ENCODE measurements at places on chromosomes 4 and X. TPM values are rescaled to one million over a fixed set of nuclear protein-coding genes. Genes with fewer than 3 reads are reported as not detected.

The CXXC4 gene
- polyA plus RNA-seq: 13.5 TPM

The GAGE13 gene
- not detected for polyA plus RNA-seq

DNA sequence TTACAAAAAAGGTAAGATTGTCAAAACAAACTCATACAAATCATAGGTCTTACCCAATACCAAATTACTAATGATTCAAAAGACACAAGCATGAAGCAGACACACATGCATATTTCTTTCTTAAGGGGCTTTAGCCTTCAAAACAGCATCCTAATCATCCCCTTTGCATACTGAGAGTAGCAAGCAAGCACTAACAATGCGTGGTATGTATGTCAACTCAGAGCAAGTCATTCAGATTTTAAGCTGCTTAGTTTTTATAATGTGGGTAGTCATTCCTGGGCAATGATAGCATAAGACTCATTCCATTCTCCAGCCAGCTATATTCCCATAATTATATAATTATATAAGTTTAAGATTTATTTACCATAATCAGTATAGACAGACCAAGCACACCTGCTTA, 219.6 kb downstream of the DKK2 start:
- no peak for DNase-seq

DNA sequence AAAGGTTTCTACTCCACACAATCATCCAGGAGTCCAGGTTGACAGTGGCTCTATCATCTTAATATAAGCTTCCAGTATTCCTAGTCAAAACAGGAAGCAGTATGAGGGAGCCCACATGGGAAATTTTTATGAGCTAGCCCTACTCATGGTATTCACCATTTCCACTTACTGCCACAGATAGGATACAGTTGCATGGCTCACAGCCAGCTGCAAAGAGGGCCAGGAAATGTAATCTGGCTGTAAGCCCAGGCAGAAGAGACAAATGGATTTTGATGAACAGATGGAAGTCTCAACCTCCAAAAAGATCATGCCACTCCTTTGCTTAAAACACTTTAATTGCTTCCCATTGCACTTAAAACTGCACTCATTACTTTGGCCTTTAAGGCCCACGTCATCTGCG, 150.6 kb downstream of the ADAMTS3 start:
- DNase-seq: peak; percentile 3

GRCh38 chr4:25356068-25356467, 21.0 kb upstream of the ANAPC4 start:
- no peak for DNase-seq

GRCh38 chr4:119939071-119939995, 127.3 kb downstream of the MAD2L1 start:
- DNase-seq: no peak

- peak; percentile 35 for DNase-seq
Measured at GRCh38 chr4:38279650-38280322, 319.6 kb downstream of the PTTG2 start.

- DNase-seq: no peak
Measured at GRCh38 chr4:70518716-70519115, 347 bp downstream of the AMTN start.

- no peak for DNase-seq
Measured at GRCh38 chrX:40166582-40166981, 68.8 kb upstream of the BCOR start.

GRCh38 chr4:39642885-39643552, 4.4 kb upstream of the SMIM14 start:
- DNase-seq: no peak

The THAP9 gene
- polyA plus RNA-seq: 13.3 TPM

The PNMA3 gene
- polyA plus RNA-seq: 33.8 TPM

- no peak for DNase-seq
Measured at GRCh38 chr4:104901438-104901837, 245.2 kb upstream of the TET2 start.

- DNase-seq: no peak
Measured at GRCh38 chrX:10243106-10243505, 86.3 kb downstream of the CLCN4 start.

GRCh38 chr4:66974665-66975064, 570.6 kb downstream of the CENPC start:
- DNase-seq: no peak

- no peak for DNase-seq
Measured at GRCh38 chr4:155371432-155372043, 5.2 kb downstream of the MAP9 start.

- DNase-seq: no peak
Measured at GRCh38 chr4:168623011-168623410, 126.2 kb downstream of the PALLD start.

DNA sequence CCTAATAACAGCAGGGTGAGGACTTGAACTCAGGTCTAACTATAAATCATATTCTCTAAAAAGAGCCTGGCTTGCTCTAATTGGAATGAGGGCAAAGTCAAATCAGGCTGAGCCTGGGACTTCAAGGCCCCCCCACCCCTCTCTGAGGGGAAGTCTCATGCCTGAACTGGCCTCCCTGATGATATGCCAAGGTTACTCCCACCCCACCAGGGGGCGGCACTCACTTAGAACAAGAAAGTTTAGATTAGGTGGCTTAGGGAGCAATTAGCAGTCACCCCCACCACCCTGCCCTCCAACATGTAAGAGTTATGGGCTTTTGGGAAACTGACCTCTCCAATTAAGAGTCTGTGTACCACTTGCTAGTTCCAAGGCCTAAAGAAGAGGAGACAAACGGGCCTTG, 2.7 kb downstream of the FOXO4 start:
- no peak for DNase-seq

DNA sequence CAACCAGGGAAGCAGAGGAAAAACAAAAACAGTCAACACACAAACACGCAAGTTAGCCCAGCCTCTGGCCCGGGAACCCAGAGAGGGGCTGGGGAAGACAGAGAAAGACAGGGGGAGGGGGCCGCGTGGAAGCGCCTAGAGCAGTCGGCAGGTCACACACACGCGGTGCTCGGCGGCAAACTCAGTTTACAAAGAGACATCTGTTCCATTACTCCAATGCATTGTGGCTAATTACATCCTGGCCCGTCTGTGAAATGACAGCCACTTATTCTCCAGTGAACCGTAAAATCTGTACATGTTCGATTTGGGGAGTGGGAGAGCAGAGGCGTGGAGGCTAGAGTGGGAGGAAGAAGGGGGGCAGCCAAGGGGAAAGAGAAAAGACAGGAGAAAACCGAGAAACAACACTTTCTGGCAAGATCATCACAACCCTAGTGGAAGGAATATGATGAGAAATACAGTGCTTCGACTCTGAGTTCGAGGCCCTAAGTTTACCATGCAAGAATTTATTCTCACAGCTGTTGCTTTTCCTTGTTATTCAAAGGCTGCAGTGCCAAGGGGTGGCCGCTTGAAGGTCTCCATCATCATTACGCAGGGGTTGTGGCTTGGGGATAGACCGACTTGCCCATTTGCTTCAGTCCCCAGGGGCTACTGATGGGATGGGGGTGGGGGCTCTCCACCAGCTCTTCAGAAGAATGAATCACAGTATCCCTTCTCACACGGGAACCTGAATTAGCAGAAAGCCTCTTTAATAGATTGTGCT, 167.7 kb downstream of the MGST2 start:
- DNase-seq: no peak

DNA sequence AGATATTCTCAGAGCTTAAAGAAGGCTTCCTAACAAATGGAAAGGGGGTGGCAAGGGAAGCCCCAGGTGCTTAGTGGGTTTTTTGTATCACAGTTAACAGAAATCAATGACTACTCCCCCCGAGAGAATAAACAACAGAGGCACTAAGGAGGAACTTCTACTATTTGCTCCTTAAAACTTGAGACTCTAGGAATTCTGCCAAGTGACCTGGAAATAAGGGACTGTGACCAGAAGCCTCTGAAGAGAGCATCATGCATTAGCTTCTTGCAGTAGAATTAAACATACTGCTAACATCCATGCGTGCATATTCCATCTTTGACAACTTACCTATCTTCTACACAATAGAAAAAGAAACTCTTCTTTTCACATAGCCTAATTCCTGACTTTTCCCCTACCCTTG, 86.8 kb downstream of the CAMK2D start:
- no peak for DNase-seq

The ADH1B gene
- polyA plus RNA-seq: 16.7 TPM

DNA sequence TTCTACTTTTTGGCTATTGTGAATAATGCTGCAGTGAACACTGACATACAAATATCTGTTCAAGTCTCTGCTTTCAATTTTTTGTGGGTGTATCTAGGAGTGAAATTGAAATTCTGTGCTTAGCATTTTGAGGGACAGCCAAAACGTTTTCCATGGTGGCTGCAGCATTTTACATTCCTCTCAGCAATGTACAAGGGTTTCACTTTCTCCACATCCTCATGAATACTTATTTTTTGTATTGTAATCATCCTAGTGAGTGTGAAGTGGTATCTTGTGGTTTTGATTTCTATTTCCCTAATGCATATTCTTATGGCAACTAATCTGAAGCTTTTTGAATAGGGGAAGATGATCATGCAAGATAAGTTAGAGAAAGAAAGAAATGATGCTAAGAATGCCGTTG, 40.3 kb downstream of the HSPA4L start:
- no peak for DNase-seq

The PLXNB3 gene
- polyA plus RNA-seq: 1.5 TPM

GRCh38 chrX:119758731-119759247, 401 bp downstream of the SOWAHD start:
- DNase-seq: no peak

- no peak for DNase-seq
Measured at GRCh38 chr4:184251670-184251980, 34.0 kb upstream of the ENPP6 start.

DNA sequence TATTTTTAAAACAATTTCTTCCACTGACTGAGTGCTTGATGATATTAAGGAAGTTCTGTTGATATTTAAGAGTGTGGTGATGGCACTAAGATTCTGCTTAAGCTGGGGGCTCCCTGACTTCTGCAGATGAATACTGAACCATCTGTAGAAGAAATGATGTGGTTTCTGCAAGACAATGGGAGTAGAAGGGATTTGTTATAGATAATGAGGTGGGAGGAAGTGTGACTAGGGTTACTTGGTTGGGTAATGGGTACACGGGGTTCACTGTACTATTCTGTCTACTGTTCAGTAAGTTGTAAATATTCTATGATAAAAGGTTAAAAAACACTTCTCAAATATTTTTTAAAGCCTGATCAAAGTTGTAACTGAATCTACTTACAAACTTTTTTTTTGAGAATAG, 60.9 kb upstream of the TXK start:
- DNase-seq: no peak

The GPR78 gene
- polyA plus RNA-seq: 1.1 TPM

GRCh38 chr4:165301833-165302232, 25.6 kb upstream of the MSMO1 start:
- DNase-seq: no peak

- no peak for DNase-seq
Measured at GRCh38 chr4:158410272-158410671, 111.4 kb upstream of the RXFP1 start.

DNA sequence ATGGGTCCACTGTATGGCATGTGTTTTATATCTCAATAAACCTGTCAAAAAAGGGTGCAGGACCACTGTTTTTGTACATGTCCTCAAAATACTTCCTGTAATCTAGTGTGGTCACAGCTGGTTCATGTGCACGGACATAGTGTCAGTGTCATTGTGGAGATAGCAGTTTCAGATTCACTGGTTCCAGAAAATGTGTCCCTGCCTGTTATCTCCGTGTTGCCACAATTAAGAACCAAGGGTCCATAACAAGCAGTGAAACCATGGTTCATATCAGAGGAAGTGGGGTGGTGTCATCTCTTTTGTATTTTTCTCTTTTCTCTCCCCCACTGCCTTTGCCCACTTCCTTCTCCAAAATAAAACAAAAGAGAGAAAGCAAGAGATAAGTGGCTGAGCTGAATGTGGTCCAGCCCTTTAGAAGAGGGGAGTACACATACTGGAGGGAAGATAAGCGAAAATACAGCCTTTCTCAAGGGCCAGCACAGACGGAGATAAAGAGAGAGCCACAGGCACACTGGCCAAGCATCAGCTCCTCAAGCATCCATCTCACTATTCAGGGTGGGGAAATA, 51.2 kb downstream of the TBL1X start:
- no peak for DNase-seq

DNA sequence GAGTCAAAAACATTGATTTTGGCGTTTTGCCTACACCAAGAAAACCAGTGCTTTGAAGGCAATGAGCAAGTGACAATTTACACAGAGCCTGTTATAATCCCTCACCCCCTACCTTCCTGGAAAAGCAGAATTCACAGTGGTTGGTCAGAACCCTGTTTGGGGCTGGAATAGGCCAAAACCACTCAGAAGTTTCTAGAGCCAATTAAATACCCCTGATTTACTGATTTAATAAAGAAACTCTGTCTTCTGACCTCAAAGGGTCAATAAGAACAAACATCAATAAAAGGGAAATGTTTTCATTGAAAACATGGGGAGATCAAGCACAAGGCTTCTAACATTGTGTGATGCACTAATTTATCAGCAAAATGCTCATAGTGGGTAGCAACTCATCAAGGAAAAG, 116.3 kb downstream of the UNC5C start:
- DNase-seq: no peak

The GSX2 gene
- polyA plus RNA-seq: not detected

The SFRP2 gene
- polyA plus RNA-seq: 14.9 TPM

DNA sequence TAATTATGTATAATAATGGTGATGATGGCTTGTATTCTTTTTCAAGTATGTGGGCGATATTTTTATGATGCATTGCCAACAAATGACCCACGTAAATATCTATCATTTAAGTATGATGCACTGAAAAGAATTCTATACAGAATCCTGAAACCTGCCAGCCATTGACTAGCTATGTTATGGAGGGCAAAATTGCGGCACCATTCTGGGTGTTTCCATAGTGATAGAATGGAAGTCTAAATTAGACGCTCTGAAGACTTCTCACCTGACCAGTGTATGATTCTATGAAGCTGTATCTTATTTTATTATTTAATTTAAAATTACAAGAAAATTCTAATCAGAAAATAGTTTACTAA, 677 bp upstream of the CENPC start:
- no peak for DNase-seq

DNA sequence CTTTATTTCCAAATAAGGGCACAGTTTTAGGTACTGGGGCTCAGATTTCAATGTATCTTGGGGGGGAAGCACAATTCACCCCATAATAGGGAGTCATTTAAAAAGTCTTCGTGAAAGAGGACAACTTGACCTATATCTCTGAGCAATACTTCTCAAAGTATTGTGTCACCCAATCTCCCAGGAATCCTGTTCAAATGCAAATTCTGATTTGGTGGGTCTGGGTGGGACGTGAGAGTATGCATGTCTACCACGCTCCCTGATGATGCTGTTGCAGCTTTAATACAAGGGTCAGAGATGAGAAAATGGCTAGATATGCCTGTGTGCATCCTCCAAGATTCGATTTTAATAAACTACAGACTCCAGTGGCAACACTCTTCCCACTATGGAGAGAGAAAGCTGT, 514.8 kb downstream of the BCOR start:
- no peak for DNase-seq

DNA sequence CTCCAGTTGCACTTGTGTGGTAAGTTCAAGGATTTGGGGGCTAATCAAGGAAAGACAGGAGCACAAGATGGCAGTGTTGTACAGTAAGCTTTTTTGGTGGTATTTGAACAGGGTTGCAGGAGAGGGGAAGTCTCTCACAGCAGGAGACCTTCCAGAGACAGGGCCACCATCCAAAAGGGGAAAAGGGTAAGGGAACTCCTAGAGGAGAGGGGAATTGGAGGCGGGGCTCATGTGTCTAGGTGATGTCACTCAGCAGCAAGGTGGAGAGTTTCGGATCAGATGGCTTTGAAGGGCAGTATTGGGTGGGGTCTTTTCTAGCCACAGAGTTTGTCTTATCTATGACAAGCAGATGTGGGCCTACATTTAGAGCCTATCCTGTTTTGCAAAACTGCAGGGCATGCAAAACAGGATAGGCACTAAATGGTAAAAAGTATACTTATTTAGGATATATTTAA, 13.4 kb upstream of the RNF175 start:
- DNase-seq: no peak

GRCh38 chr4:112138538-112138937, 6.7 kb upstream of the FAM241A start:
- no peak for DNase-seq

The NXF3 gene
- 0.33 TPM for polyA plus RNA-seq

All from left kidney (tissue), 8 donors.